HCT116 (cell line): ENCODE measurements at places on chromosomes 7 and 10.

- no peak overlapping the region for H3K27ac ChIP-seq
- no peaks in the 10 kb centered on the region for H3K4me1 ChIP-seq
- H3K27me3 ChIP-seq, result no peaks in the 10 kb centered on the region
- DNase-seq, result no peak
- H3K4me3 ChIP-seq, result no peak overlapping the region
Measured at GRCh38 chr10:12507165-12507850, 158.0 kb downstream of the CAMK1D start.

- peak overlapping the region; percentile 97; the same call in 1 of the 2 replicates for H3K27ac ChIP-seq
- DNase-seq, result no peak
- no peak overlapping the region for H3K4me3 ChIP-seq
- H3K27me3 ChIP-seq, result no peaks in the 10 kb centered on the region
- H3K36me3 ChIP-seq, result no peaks in the 10 kb centered on the region
Measured at GRCh38 chr7:129858490-129858889, 94.3 kb downstream of the UBE2H start.

DNA sequence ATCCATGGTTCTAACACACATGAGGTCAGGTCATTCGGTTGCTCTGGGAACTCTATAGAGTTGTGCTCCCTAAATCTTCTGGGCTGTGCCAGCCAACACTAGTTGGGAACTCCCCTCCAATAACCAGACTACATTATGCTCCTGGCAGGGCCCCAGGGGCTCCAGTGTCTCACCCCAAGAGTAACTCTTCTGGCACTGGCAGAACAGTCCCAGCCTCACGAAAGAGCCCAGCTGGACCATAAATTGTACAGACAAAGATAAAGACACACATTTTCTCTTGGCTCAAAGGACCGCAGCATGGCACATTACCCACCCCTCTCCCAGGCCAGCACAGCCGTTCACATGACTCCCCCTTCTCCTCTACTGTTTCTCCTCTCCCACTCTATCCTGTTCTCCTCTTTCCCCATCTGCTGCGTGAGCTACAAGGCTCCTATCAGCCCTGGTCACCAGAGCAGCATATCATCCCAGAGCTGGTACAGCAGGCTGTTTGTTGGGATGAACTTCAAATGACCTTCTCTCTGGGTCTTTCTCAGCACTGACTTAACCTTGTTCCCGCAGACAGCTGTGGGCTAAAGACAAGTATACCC is 230.6 kb downstream of the PLXNA4 start:
- H3K36me3 ChIP-seq, result no peaks in the 10 kb centered on the region
- no peak overlapping the region for H3K27ac ChIP-seq
- H3K4me1 ChIP-seq, result no peaks in the 10 kb centered on the region

DNA sequence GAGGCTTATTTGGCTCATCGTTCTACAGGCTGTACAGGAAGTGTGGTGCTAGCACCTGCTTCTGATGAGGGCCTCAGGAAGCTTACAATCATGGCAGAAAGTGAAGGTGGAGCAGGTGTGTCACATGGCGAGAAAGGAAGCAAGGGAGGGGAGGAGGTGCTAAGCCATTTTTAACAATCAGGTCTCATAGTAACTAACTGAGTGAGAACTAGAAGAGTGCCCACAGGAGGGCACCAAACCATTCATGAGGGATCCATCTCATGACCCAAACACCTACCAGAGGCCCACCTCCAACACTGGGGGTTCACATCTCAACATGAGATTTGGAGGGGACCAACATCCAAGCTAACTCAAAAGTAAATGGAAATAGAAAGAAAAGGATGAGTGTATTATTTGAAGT is 78.1 kb downstream of the CXCL12 start:
- peak; percentile 4 for DNase-seq
- H3K27me3 ChIP-seq, result no peaks in the 10 kb centered on the region

- H3K4me3 ChIP-seq, result no peak overlapping the region
- peaks cover 40% of the 10 kb centered on the region for H3K27me3 ChIP-seq
Measured at GRCh38 chr10:117532451-117533107, 10.0 kb upstream of the EMX2 start.
